ENCODE measurements at places on chromosomes 3 and 15.

- no peak for DNase-seq
- H3K4me3 ChIP-seq: no peak overlapping the region
- H3K4me1 ChIP-seq: peaks cover 22% of the 10 kb centered on the region
- H3K36me3 ChIP-seq: no peaks in the 10 kb centered on the region
These were observed 105.4 kb upstream of the FHIT start for GRCh38 chr3:61356685-61357084.

DNA sequence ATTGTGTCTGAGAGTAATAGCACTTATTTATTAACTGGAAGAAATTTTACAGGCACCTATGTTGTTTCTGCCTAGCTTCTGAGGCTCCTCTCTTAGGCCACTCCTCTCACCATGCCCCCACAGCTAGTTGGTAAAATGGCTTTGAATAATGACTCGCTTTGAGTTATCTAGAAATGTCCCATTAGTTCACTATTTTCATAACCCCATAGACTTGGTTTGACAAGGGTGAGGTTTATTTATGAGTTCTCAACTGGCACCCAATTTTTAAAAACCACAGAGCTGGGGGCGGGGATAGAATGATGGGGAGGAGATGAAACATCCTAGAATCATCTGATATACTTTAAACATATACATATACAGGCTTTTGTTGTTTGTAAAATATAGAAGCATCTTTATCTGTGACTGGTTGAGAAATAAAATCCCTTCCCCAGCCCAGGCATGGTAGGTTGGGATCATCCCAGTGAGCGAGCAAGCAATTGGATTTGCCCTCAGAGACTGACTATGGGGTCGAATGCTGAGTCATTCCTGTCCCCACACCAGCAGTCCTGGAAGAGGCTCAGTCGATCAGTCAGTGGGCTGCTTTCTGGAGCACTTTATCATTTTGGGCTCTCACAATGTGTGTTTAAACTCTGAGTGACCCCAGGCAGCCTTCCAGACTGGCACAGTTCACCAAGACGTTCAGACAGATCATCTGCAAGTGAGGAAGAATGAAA lies 60.2 kb upstream of the TSEN2 start:
- H3K4me1 ChIP-seq: no peaks in the 10 kb centered on the region
- H3K27me3 ChIP-seq: no peaks in the 10 kb centered on the region
- H3K36me3 ChIP-seq: no peaks in the 10 kb centered on the region
- H3K27ac ChIP-seq: no peak overlapping the region

DNA sequence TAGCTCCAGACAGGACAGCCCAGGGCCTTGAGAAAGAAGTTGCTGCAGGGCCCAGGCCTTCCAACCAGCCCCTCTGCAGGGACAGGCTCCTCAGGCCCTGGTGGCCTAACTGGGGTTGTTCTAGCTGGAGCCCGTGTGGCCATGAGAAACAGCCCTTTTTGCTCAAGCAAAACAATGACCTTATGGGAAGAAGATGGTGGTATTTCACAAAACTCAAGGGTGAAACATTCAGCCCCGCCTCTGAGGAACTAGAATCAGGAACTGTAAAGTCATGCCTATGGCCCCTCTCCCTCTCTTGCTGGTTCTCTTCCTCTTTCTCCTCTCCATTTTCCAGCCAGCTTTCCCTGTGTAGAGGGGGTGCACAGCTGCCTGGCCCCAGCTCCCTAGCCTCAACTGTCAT lies 273.3 kb downstream of the RPLP1 start:
- no peak overlapping the region for H3K27ac ChIP-seq
- H3K4me1 ChIP-seq: peaks cover 37% of the 10 kb centered on the region
- H3K4me3 ChIP-seq: no peak overlapping the region
- peaks cover 27% of the 10 kb centered on the region for H3K27me3 ChIP-seq

DNA sequence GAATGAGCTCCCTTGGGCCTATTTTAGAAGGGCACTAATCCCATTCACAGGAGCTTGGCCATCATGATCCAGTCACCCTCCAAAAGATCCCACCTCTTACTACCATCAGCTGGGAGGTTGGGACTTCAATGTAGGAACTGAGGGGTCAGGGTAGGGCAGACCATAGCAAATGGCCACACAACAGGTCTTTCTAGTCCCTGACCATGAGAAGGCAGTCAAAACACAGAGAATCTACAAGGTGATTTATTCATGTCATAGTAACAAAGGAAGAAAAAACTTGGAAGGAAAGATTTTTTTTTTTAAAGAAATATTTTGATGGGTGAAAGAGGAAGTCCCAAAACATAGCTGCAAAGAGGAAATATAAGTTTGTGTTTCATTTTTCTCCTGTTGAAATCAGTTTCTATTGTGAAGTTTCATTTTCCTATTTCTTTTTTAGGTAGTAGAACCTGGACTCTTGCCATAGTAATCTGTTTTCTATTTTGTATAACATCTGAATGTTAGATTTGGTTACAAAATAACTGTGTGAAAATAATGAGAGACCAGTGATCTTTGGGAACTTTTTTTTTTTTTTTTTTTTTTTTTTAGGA lies 23.5 kb upstream of the TNFSF10 start:
- peak overlapping the region; percentile 34 for H3K27ac ChIP-seq
- no peaks in the 10 kb centered on the region for H3K27me3 ChIP-seq
- no peak overlapping the region for H3K4me3 ChIP-seq
- no peaks in the 10 kb centered on the region for H3K36me3 ChIP-seq

GRCh38 chr3:101383656-101384055 lies 63.3 kb upstream of the IMPG2 start:
- no peak overlapping the region for H3K4me3 ChIP-seq
- peaks cover 20% of the 10 kb centered on the region for H3K4me1 ChIP-seq
- no peaks in the 10 kb centered on the region for H3K27me3 ChIP-seq
- no peak for DNase-seq

GRCh38 chr3:38099518-38099917 lies 37.4 kb downstream of the ACAA1 start:
- H3K4me3 ChIP-seq: no peak overlapping the region
- no peaks in the 10 kb centered on the region for H3K27me3 ChIP-seq
- H3K27ac ChIP-seq: no peak overlapping the region
- DNase-seq: no peak
- no peaks in the 10 kb centered on the region for H3K4me1 ChIP-seq
- no peaks in the 10 kb centered on the region for H3K36me3 ChIP-seq

- H3K4me3 ChIP-seq: no peak overlapping the region
- H3K36me3 ChIP-seq: no peaks in the 10 kb centered on the region
- H3K27ac ChIP-seq: no peak overlapping the region
- H3K4me1 ChIP-seq: no peaks in the 10 kb centered on the region
These were observed 240.7 kb downstream of the SHOX2 start for GRCh38 chr3:157865352-157866000.

DNA sequence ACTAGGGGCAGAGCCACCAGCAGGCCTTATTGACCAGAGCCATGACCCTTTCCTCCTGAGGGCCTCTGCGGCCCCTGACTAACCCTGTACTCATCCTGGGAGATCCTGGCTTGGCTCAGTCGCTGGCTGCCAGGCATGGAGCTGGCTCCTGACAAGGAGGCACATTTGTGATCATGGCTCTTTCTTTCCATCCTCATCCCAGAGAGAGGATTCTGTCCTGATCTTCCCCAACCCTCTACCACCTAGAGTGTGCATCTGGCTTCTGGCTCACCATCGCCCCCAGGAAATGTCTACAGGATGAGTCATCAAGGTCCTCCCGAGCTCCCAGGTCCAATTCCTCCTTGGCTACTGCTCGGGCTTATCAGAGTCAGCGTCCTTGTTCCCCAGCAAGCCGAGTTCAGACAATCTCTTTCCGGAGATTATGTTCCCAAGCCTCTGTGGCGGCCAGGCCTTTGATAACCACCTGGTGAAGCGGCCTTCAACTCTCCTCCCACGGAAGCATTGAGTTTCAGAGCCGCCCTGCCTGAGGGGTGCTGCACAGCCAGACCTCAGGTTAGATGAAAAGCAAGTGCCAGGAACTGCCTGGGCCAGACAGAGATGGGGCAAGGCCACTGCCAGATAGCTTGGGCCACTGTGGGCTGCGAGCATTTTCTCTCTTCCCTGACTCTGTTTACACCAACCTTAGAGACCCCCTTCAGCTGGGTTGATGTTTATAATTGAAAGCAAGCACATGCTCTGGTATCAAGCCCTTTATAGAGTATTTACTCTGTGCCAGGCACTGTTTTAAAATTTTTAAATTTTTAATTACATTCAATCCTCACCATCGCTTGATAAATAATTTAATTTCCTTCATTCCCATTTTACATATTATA lies 44.3 kb upstream of the MRPS22 start:
- no peaks in the 10 kb centered on the region for H3K4me1 ChIP-seq
- H3K27me3 ChIP-seq: no peaks in the 10 kb centered on the region
- no peaks in the 10 kb centered on the region for H3K36me3 ChIP-seq
- H3K27ac ChIP-seq: no peak overlapping the region
- H3K4me3 ChIP-seq: no peak overlapping the region
- DNase-seq: no peak

- peak overlapping the region; percentile 92 for H3K4me3 ChIP-seq
- H3K27me3 ChIP-seq: no peaks in the 10 kb centered on the region
- H3K36me3 ChIP-seq: no peaks in the 10 kb centered on the region
- H3K4me1 ChIP-seq: peaks cover 12% of the 10 kb centered on the region
- peak; percentile 85 for DNase-seq
- peak overlapping the region; percentile 61 for H3K27ac ChIP-seq
These were observed 980 bp upstream of the RAB27A start for GRCh38 chr15:55290528-55291057.

Measured in MM.1S (cell line).